ENCODE measurements at places on chromosomes 12 and 14.

GRCh38 chr12:122028905-122029560 is 7.3 kb downstream of the BCL7A start:
- no peak for DNase-seq

GRCh38 chr14:35480119-35480769 is 53.7 kb upstream of the INSM2 start:
- DNase-seq, result no peak

GRCh38 chr14:61621444-61621843 is 73.9 kb upstream of the HIF1A start:
- no peak for DNase-seq

DNA sequence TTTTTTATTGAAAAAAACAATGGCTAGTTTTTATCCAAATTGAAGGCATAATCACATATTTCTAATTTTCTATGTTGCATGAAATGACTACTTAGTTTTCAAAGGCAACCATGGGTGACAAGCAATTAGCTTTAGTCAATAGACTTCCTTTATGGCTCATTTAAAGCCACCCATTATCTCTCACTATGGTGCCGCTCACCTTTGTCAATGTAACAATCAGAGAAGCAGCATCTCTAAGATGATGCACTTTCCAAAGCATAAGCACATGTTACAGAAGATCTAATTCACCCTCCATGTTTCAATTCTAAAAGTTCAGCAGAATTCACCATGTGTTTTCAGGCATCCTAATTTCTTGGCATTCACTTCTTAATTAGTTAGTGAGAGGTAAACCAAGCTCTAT is 166.6 kb upstream of the RPL10L start:
- no peak for DNase-seq

DNA sequence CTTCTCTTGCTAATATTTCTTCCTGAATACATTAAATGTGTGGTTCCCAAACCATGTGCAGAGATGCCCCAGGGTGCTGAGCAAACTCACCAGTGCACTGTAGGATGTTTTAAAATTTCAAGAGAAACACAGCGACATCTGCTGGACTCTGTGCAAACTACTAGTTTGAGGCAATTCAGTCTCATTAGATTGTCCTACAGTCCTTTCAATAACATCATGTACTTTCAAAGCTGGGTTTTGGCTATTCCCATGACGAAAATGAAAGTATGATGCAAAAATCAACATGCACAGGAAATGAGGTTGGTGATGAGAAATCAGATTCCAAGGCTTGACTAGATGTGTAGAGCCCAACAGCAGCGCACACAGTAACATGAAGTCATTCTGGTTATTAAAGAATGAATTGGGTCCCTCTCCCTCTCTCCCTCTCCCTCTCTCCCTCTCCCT is 66.3 kb downstream of the CLIP1 start:
- DNase-seq, result no peak

DNA sequence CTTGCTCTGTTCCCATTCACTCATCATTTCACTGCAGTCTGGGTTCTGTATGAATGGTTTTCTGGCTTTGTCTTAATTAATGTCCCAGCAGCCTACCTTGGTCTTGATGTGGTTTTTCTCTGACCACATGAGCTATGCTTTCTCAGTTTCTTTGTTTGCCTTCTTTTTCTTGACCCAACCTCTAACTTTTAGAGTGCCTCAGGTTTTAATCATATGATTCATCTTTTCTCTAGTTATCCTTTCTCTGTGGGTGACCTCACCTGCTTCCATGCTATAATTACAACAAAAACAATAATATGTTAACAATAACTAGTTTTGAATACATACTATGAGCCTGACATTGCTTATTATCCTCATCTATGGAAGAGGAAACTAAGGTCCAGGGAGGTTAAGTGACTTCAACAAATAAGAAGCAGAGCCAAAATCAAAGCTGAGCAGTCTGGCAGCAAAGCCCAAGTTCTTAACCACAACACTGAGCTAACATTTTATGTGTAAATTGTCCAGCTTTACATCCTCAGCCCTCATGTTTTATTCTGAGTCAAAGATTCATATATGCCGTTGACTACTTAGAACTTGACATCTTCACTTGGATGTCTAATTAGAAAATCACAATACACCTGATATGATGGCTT is 4.7 kb upstream of the EPYC start:
- no peak for DNase-seq

DNA sequence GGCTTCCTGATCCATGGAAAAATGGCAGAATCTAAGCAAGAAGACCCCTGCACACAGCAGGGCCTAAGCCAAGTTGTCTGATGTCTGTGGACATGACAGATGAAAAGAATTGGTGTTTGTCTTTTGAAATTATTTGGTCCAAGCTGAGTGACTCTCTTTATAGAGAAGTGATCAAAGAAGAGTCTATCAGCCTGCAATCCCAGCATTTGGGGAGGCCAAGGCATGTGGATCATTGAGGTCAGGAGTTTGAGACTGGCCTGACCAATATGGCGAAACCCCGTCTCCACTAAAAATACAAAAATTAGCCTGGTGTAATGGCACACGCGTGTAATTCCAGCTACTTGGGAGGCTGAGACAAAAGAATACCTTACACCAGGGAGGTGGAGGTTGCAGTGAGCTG is 64.8 kb upstream of the TUNAR start:
- no peak for DNase-seq

GRCh38 chr12:110965574-110965973 is 45.2 kb upstream of the MYL2 start:
- DNase-seq, result no peak

GRCh38 chr14:58788655-58789503 is 151.1 kb downstream of the DACT1 start:
- no peak for DNase-seq

DNA sequence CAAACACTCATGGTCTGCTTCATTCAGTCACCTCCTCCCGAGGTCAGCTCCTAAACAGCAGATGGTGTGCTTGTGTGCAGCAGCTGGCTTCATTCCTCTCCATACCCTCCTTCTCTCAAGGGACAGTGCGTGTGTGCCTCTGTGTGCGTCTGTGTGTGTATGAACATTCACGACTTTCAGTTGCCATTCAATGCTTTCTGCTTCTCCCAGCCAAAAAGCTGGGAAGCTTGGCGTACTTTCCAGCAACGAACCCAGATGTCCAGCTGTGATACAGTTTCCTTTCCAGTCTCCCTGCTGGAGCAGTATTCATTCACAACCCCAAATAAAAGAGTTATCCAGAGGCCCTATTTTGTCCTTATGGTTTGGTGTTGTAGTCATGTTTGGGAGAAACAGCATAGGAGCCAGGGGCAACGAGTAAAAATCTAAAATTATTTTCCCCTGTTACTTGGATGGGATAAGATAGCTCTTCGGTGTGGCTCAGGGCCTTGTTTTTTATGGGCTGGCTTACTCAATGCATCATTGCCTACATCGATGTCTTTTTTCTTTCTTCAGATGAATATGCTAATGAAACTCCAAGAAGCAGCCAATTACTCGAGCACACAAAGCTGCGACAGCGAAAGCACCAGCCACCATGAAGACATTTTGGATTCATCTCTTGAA is 379.3 kb downstream of the NAV3 start:
- peak; percentile 88 for DNase-seq

- no peak for DNase-seq
These were observed 18.8 kb downstream of the KCNH5 start for GRCh38 chr14:63026491-63026890.
